Mammary microvascular endothelial cell (primary cell): ENCODE measurements at places on chromosomes 13 and 19. TPM values are rescaled to one million over a fixed set of nuclear protein-coding genes. Genes with fewer than 3 reads are reported as not detected.

VPS36 gene
- 21.3 and 22.3 TPM in 2 replicates for total RNA-seq

HSH2D gene
- not detected in 2 replicates for total RNA-seq

FCAR gene
- total RNA-seq, result not detected in 2 replicates

MADCAM1 gene
- 0.05 TPM in 1 of 2 replicates, not detected in the other for total RNA-seq

LILRB1 gene
- not detected in 2 replicates for total RNA-seq

RNASEH2A gene
- total RNA-seq, result 36.4 and 46.4 TPM in 2 replicates

ZNF99 gene
- not detected in 2 replicates for total RNA-seq

TSPAN16 gene
- not detected in 2 replicates for total RNA-seq

URAD gene
- total RNA-seq, result not detected in 2 replicates

DCT gene
- total RNA-seq, result not detected in 2 replicates

CDC42EP5 gene
- total RNA-seq, result 46.9 and 49.0 TPM in 2 replicates

GPC6 gene
- total RNA-seq, result not detected in 2 replicates

NOSIP gene
- total RNA-seq, result 104 and 111 TPM in 2 replicates

RUBCNL gene
- total RNA-seq, result not detected in 2 replicates

IL27RA gene
- 5.5 and 7.1 TPM in 2 replicates for total RNA-seq

TINCR gene
- 0.15 and 0.53 TPM in 2 replicates for total RNA-seq

KIR2DL3 gene
- total RNA-seq, result not detected in 2 replicates

RASGRP4 gene
- not detected in 2 replicates for total RNA-seq

PROSER1 gene
- total RNA-seq, result 14.1 and 14.5 TPM in 2 replicates
